ENCODE measurements at places on chromosomes 7 and 10. TPM values are rescaled to one million over a fixed set of nuclear protein-coding genes. Genes with fewer than 3 reads are reported as not detected.

DNA sequence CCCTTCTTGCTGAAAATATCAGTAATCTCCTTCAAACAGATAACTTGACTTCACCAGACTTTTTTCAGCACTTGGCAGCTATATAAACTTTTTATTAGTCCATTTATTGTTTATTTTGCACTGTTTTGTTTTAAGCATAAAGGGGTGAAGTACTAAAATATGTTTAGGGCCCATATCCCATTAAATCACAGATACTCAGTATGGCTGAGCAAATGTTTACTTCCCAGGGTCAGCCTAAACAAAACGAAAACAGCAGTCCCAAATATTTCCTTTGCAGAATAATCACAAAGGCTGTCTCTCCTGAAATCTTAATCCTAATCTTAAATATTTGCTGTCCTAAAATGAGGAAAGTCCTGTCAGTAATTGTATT lies 649.6 kb downstream of the TNS3 start:
- H3K4me1 ChIP-seq = no peaks in the 10 kb centered on the region
- H3K27me3 ChIP-seq = no peaks in the 10 kb centered on the region
- H3K36me3 ChIP-seq = no peaks in the 10 kb centered on the region
- no peak overlapping the region for H3K4me3 ChIP-seq

DNA sequence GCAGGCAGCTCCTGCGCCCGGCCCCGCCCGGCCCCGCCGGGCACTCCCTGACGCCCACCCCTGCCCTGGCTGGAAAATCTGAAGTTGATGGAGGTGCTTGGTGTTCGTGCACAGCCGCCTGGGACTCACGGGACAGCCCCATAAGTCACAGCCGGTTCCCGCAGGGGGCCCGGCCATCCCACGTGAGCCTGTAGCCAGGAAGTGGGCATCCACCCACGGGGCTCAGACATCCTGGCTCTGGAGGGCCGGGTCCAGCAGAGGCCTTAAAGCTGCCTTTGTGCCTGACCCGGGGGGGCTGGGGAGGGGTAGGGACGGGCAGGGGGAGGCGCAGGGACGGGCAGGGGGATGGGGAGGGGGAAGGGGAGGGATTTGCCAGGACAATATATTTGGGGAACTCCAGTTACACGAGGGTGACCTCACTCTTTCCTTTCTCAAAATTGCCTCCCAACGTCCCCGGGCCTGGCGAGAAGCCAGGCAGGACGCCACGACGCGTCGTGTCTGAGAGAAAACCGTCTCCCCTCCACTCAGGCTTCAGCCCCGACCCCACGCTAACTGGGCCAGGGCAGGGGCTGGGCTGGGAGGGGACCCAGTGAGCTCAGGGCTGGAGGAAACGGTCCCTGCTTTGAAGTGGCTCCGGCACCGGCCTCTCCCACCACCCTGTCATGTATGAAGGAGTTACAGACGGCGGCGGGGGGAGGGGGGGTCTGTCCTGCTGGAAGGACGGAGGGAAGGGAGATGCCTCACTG lies 82.1 kb upstream of the PDGFA start:
- peak; percentile 81 for DNase-seq
- H3K27ac ChIP-seq = peak overlapping the region; percentile 86
- peak overlapping the region; percentile 30 for H3K4me3 ChIP-seq
- peaks cover 17% of the 10 kb centered on the region for H3K4me1 ChIP-seq
- no peaks in the 10 kb centered on the region for H3K36me3 ChIP-seq
- no peaks in the 10 kb centered on the region for H3K27me3 ChIP-seq

- DNase-seq = no peak
- H3K4me3 ChIP-seq = no peak overlapping the region
- no peaks in the 10 kb centered on the region for H3K27me3 ChIP-seq
- no peaks in the 10 kb centered on the region for H3K4me1 ChIP-seq
Observed at GRCh38 chr7:41928166-41928565, 225.3 kb upstream of the INHBA start.

- no peak for DNase-seq
- H3K27me3 ChIP-seq = no peaks in the 10 kb centered on the region
- peaks cover 6% of the 10 kb centered on the region for H3K4me1 ChIP-seq
- H3K4me3 ChIP-seq = no peak overlapping the region
- peaks cover 5% of the 10 kb centered on the region for H3K36me3 ChIP-seq
- H3K27ac ChIP-seq = no peak overlapping the region
Observed at GRCh38 chr10:102069071-102069470, 3.9 kb downstream of the HPS6 start.

DNA sequence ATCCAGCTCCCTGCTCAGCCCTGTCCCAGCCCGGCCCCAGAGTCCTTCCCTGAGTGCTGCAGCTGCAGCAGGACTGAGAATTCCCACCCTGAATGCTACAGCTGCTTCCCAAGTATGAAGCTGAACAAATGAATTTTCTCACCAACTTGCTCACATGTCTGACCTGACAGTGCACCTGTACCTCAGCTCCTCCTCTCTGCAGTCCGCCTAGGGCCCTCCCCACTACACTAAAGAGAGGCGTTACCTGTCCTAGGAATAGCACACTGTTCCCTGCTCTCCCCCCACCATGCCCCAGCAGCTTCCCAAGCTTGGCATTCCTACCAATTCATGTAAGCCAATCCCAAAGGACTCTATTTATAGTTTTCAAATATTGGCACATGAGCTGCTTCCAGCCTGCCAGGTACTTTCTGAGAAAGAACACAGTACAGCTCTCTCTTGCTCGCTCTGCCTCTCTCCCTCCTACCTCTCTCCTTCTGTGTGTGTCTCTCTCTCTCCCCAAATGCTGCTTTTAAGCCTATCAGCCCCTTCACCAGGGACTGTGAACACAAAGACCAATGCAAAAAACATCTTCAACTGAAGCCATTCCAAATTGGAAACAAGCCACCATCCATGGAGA lies 400.1 kb downstream of the TNS3 start:
- no peak for DNase-seq
- no peaks in the 10 kb centered on the region for H3K36me3 ChIP-seq
- H3K27ac ChIP-seq = no peak overlapping the region
- H3K27me3 ChIP-seq = no peaks in the 10 kb centered on the region
- no peak overlapping the region for H3K4me3 ChIP-seq

DNA sequence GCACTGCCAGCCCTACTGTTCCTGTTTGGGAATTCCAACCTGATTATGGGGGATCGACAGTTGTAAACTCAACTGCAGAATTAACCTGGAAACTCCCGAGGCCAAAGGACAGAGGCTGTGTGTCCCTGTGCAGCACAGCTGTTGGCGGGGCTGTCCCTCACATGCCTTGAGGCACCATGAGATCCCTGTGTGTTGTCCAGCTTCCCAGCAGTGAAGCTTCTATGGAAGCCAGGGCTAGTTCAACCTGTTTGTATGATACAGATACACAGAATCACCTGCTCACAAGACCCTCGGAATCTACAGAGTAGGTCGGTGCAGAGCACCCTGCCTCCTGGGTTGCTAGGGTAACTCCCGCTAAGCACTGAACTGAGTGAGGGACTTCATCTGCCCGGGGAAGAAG lies 61.0 kb upstream of the EFCAB10 start:
- H3K27me3 ChIP-seq = no peaks in the 10 kb centered on the region
- no peaks in the 10 kb centered on the region for H3K4me1 ChIP-seq
- no peak overlapping the region for H3K4me3 ChIP-seq
- DNase-seq = no peak
- H3K27ac ChIP-seq = no peak overlapping the region

DNA sequence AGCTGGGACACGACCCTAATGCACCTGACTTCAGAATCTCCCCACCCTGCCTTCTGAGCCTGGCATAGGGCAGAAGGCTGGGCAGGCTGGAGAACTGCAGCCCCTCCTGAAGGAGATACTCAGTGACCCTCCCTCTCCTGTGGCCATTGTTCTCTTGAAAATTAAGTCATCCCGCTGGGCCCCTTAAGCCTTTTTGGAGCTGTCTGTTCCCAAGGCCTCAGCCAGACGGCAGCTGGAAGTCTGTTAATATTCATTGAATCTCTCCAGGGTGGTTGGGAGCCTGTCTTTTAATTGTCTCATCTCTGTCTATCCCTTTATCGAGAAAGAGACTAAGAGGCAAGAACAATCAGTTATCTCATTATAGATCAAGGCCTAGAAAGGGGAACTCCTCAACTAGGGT lies 118.1 kb upstream of the PCBD1 start:
- no peaks in the 10 kb centered on the region for H3K27me3 ChIP-seq
- no peak for DNase-seq
- no peak overlapping the region for H3K4me3 ChIP-seq
- no peak overlapping the region for H3K27ac ChIP-seq
- no peaks in the 10 kb centered on the region for H3K4me1 ChIP-seq

- no peaks in the 10 kb centered on the region for H3K27me3 ChIP-seq
- H3K27ac ChIP-seq = no peak overlapping the region
- no peaks in the 10 kb centered on the region for H3K4me1 ChIP-seq
- no peak overlapping the region for H3K4me3 ChIP-seq
Observed at GRCh38 chr10:95444792-95445191, 116.4 kb downstream of the SORBS1 start.

DNA sequence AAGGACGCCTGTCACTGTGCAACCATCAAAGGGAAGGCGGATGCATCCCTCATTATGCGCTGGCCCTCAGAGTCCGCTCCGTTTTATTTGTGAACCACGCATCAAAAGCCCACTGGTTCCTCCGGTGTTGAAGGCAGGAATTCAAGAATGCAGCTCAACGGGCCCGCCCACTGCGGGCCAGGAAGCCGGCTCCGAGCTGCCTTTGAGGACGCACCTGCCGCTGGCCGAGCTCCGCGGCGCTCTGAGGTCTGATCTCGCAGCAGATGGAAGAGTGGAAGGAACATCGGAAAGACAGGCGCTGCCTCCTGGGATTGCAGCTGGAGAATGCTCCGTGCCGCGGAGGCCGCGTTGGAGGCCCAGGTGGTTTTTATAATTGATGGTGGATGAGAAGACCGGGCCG lies 56.9 kb upstream of the ADGRA1 start:
- no peaks in the 10 kb centered on the region for H3K27me3 ChIP-seq
- DNase-seq = no peak
- H3K4me3 ChIP-seq = no peak overlapping the region
- no peak overlapping the region for H3K27ac ChIP-seq
- H3K4me1 ChIP-seq = no peaks in the 10 kb centered on the region

DNA sequence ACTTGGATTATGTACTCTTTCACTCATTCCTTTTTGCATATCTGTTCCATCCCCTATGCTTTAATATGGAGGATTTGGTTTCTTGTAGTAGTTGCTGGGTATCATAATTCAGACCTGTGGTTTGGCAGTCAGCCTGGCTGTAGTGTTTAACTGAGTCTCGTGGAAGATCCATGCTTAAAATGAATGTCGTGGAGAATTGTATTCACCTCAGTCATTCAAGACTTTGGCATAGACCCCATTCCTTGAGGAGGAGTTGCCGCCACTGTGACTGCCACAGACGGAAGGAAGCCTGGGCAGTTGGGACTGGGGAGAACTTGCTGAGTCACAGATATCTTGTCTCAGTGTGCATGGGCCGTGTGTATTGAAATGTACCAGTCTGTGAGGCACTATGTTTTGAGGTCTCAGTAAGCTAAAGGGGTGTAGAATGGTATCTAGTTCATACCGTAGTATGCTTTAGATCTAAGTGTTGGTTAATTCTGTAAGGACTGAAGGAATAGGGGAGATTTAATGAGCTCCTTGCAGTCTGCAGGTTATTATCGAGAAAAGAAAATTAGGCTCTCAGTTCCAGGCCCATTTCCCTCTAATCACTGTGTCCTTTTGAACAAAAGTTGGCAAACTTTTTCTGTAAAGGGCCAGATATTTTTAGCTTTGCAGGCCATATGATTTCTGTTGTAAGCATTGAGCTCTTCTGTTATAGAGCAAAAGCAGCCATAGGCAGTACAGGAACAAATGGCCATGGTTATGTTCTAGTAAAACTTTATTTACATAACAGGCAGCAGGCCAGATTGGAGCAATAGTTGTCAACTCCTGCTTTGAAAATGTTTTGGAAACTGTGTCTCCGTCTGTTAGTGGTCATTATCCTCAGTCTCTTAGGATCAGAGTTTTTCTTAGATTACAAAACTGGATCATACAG lies 76.8 kb downstream of the TPST1 start:
- no peaks in the 10 kb centered on the region for H3K36me3 ChIP-seq
- no peak overlapping the region for H3K27ac ChIP-seq
- H3K27me3 ChIP-seq = no peaks in the 10 kb centered on the region
- DNase-seq = no peak
- no peak overlapping the region for H3K4me3 ChIP-seq
- H3K4me1 ChIP-seq = no peaks in the 10 kb centered on the region

DNA sequence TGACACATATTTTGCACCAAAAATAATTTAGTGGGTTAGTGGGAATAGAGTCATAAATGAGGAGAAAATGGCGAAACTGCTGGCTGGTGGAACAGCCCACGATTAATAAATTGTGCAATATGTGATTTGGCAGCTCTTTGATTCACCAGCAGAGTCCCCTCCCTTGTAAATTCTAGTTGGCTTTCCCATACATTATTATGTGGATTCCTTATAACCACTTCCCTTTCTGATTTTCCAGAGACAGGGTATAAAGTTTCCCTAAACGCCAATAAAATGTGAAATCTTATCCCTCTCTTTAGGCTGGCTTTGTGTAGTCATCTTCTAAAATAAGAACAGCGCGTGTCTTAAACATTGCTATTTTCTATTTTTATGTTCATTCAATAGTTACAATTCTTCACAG lies 149.4 kb upstream of the FERD3L start:
- H3K27ac ChIP-seq = no peak overlapping the region
- DNase-seq = no peak
- H3K27me3 ChIP-seq = no peaks in the 10 kb centered on the region
- no peak overlapping the region for H3K4me3 ChIP-seq

DNA sequence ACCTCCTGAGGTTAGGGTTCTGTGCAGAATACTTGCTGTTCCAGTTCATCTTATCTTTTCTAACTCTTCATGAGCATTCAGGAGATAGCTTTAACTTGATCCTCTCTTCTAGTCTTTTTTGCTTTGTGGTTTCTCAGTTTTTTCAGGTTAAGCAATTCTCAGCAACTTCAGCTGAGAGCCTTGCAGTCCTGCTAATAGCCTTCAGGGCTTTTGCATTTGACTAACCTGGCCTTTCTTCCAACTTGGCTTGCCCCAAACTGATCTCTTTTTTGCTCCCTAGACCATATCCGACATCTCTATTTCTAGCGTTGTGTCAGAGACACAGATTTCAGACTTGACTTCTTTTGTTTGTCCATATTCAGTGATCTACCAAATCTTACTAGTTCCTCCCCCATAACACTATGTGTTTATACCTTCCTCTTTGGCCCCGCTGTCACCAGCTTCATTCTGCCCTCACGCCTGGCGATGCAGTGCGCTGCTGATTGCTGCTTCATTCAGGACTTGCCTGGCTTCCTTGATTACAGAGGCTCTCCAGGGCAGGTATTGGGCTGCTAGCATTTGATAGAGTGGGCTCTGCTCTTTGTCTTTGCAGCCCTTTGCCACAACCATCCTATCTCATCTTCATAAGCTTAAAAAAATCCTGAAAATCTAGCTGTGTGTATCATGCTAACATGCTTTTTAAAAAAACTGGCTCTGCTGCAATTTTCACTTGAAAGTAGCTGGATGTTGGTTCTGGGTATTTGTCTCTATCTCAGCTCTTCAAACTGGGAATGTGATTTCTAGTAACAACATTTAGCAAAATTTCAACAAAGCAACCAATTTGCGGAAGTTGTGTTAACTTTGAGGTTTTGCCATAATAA lies 9.6 kb downstream of the CUL1 start:
- H3K27me3 ChIP-seq = no peaks in the 10 kb centered on the region
- peaks cover 33% of the 10 kb centered on the region for H3K4me1 ChIP-seq
- no peaks in the 10 kb centered on the region for H3K36me3 ChIP-seq
- no peak for DNase-seq

- DNase-seq = no peak
- H3K36me3 ChIP-seq = peaks cover 25% of the 10 kb centered on the region
- no peak overlapping the region for H3K27ac ChIP-seq
- H3K27me3 ChIP-seq = no peaks in the 10 kb centered on the region
- H3K4me3 ChIP-seq = no peak overlapping the region
Observed at GRCh38 chr7:47432671-47433563, 149.0 kb downstream of the TNS3 start.

Gene ACBD7
- 0.70 TPM for total RNA-seq

Gene FAM25A
- not detected for total RNA-seq

Gene FGL2
- total RNA-seq = 25.7 TPM

Gene ZNF365
- total RNA-seq = 0.83 TPM

Gene THSD7A
- 2.7 TPM for total RNA-seq
